ENCODE measurements at places on chromosomes 1 and 21.

DNA sequence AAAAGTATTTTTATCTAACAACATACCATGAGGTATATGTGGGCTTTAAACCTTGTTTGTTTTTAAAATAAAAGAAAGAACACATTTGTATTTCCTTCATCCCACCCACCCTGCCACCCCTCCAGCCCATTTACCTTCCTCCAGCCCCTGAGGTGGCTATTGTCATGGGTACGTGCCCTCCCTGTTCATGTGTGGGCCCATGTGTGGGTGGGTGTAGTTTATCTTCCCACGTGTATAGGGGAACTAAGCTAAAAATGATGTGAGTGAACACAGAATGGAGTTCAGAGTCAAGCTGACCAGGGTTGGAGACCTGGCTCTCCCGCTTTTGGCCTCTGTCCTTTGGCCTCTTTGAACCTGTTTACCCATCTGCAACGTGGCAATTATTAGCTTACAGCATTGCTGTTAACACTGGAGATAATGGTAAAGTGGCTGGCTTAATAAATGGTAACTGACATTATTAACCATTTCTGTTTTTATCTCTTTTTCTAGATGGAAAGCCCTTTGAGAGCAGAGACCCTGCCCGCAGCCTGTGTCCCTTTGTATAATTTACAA is 78.1 kb upstream of the WDR26 start:
- DNase-seq = no peak

DNA sequence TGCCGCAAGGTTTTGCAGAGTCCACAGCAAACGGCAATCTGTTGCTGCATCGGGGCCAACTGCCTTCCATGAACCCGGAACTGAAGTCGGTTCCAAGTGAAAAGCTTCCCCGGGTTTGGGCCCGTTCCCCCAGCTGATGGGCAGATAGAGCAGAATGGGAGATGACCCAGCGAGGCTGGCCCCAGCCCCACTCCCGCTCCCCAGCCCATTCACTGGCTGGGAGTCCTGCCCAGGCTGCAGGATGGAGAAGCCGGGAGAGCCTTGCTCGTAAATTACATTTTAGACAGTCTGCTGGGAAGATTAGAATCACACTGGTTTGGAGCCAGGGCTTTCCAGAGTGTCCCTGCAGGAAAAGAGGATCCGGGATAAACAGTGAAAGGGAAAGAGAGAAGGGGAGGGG is 31.6 kb upstream of the PAX7 start:
- peak; percentile 75 for DNase-seq

DNA sequence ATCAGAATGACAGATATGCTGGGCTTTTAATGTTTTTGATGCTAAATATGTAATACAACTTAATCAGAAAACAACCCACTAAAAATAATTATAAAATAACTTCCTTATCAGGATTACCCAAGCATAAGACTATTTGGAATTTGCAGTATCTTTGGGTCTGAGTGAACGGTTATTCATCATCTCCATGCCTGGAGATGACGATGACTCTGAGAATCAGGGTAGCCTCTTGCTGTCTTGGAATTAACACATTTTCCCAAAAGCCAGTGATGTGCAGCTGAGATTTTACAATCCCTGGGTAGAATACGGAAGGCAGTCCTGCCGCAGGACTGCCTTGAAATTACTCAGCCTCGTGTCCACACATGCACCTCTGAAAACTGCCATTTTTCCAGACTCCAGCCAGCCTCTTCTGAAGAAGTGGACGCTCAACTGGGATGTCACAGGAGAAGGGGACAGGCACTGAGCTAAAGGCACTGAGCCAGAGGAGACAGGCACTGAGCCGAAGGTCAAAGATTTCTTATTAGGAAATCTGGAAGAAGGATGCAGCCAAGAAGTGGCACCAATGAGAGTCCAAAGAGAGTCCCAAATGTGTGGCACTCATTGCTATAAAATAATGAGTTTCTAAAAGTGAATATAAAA is 85.5 kb downstream of the PGBD5 start:
- no peak for DNase-seq

- DNase-seq = no peak
These were observed 134.2 kb downstream of the PTPRC start for GRCh38 chr1:198773030-198773429.

DNA sequence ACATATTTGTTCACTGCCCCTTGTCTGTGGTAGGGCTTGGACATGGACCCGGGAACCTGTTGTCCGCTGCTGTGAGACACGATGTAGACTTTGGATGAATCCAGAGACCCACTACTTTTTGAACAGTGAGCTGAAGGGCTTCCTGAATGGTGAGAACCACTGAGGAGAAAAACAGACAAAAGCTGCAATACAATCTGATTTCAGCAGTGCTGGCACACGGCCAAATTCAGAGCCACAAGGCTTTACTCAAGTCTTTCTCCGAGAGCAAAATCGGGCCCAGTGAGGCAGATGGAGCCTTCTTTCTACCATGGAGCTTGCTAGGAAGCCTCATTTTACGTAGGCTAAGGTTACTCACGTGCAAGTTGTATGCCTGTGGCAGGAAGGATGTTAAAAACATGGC is 197.6 kb downstream of the SIPA1L2 start:
- DNase-seq = no peak

DNA sequence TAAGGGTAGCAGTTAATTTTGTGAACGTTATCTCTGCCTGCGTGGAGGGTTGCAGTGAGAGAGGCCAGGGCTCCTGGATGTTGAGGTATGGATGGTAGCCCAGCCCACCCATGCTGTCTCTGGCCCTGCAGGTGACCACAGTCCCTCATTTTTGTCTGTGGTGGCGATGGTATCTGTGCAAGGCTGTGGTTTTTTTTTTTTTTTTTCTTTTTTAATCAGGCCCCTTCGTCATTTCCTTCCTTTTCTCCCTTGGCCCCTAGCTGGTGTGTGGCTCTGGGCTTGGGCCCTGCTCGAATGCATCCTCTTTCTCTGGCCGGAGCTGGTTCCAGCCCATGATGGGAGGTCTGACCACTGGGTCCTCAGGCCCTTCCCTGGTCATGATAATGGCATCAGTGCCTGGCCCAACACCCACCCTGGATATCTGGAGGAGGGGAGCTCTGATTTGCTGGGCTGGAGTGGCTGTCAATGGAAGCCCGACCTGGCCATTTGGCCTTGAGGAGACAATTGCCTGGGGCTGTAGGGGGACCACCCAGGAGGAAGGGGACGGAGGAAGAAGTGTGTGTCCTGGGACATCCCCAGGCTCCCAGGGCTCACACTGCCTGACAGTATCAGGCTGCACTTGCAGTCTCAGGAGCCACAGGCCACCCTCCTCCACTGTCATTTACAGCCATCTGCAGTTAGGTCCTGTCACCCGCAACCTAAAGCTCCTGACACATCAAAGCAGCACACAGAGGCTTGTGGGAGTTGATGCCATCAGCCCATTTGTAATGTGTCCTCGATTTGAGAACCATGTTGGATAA is 8.1 kb upstream of the RNF187 start:
- DNase-seq = no peak

GRCh38 chr1:18001725-18002124 is 105.9 kb upstream of the IGSF21 start:
- no peak for DNase-seq

Data from islet precursor cell (in vitro differentiated cells).